ENCODE measurements at places on chromosomes 12 and 14. TPM values are rescaled to one million over a fixed set of nuclear protein-coding genes. Genes with fewer than 3 reads are reported as not detected.

PLEKHD1 gene
- 0.08 TPM for total RNA-seq

REP15 gene
- 1.3 TPM for total RNA-seq

GRCh38 chr12:44334347-44334746 lies 498.5 kb downstream of the TMEM117 start:
- no peak overlapping the region for H3K4me3 ChIP-seq
- no peaks in the 10 kb centered on the region for H3K4me1 ChIP-seq
- H3K27me3 ChIP-seq, result no peaks in the 10 kb centered on the region
- no peak overlapping the region for H3K27ac ChIP-seq
- DNase-seq, result no peak
- H3K36me3 ChIP-seq, result no peaks in the 10 kb centered on the region

GRCh38 chr12:81088221-81088620 lies 10.3 kb downstream of the ACSS3 start:
- H3K27ac ChIP-seq, result no peak overlapping the region
- no peaks in the 10 kb centered on the region for H3K27me3 ChIP-seq
- peaks cover 7% of the 10 kb centered on the region for H3K4me1 ChIP-seq
- H3K4me3 ChIP-seq, result no peak overlapping the region
- no peaks in the 10 kb centered on the region for H3K36me3 ChIP-seq

DNA sequence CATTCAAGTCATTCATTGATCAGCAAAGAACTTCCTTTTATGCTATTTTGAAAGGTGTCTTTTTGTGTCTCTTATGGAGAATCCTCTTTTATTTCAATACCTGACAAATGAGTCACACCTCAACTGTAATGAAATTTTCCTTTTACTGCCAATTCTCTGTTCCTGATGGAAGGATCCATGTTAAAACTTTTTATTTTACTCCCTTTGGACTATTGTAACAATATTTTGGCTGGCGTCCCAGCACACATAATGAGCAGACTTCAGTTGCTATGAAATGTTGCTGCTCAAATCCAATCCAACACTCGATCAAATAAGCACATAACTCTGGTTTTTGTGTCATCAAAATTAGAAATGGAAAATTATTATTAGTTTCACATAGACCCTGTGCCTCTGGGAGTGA lies 21.9 kb upstream of the SLC15A5 start:
- H3K4me1 ChIP-seq, result peaks cover 8% of the 10 kb centered on the region
- H3K36me3 ChIP-seq, result no peaks in the 10 kb centered on the region
- H3K27ac ChIP-seq, result peak overlapping the region; percentile 29
- DNase-seq, result no peak
- no peaks in the 10 kb centered on the region for H3K27me3 ChIP-seq
- no peak overlapping the region for H3K4me3 ChIP-seq

DNA sequence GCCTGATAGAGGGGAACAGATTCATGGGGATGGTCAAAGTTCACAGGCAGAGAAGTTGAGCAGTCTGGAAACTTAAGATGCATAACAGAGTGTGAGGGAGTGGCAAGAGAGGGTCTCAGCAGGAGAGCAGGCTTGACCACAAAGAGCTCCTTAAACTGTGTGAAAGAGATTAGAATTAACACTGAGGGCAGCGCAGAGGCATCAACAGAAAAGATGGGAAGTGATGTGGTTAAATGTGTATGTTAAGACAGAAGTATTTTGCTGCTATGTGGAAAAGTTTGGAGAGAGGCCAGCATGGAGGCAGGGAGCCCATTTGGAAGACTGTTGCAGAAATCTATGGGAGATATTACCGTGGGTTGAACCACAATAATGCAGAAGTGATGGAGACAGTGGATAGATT lies 122.7 kb upstream of the LMNTD1 start:
- no peak overlapping the region for H3K4me3 ChIP-seq
- H3K27me3 ChIP-seq, result peaks cover 3% of the 10 kb centered on the region
- no peaks in the 10 kb centered on the region for H3K36me3 ChIP-seq

DNA sequence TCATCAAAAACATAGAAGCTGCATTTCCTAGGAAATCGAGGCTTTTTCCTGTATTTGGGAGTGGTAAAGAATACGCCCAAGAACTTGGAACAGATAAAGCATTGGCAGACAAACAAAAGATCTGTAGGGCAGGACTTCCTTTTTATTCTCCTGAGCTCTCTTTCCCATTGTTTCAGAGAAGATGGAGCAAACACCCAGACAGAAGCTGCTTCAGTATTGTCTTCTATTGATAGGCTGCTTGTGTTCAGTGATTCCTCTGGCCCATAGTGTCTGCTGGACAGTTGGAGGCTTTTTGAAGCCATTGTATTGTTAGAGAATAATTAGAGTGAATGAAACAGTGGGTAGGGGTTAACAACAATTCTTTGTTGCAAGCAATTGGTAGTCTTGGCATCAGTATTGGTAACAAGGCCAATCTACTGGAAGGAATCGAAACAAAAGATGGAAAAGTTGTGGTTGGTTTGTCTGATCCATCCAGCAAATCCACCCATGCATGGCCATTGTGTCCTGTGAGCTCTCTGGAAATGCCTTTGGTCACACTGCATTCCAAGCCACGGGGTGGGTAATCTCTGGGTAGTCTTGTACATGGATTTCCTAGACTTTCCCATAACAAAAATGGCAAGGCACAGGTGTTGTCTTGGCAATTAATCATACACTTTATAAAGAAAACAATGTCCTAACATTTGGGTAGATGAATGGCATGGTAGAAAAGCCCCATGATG lies 424.8 kb downstream of the RAD51B start:
- no peaks in the 10 kb centered on the region for H3K36me3 ChIP-seq
- H3K27me3 ChIP-seq, result no peaks in the 10 kb centered on the region
- peaks cover 46% of the 10 kb centered on the region for H3K4me1 ChIP-seq
- no peak for DNase-seq
- H3K4me3 ChIP-seq, result no peak overlapping the region

DNA sequence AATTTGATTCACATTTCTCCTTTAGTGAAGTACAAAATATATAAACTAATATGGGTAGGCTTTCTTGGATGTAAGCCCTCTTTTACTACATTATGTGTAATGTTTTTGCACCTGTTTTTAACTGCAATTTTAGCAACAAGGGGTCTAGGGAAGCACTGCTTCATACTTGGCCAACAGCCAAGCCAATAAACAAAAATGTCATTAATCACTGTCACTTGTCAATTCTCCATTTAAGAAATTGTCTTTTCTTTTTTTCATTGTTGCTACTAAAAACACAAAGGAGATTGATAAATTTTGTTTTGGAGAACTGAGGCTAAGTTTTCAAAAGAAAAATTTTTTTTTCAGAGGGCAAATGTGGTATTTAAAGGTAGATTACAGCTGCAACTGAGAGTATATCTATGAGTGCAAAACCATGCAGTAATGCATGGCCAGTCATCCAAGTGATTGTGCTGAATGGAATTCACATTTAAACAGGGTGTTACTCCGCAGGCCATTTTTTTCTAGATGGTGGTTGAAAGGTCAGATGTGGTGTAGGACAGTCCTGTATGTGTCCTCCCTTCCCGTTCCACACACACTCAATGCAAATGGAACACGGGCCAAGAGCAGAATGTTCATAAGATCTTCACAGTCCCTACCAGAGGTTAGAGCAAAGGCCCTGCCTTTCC lies 503.0 kb upstream of the LMO3 start:
- peaks cover 4% of the 10 kb centered on the region for H3K4me1 ChIP-seq
- no peak overlapping the region for H3K4me3 ChIP-seq
- DNase-seq, result no peak
- H3K27me3 ChIP-seq, result no peaks in the 10 kb centered on the region
- no peak overlapping the region for H3K27ac ChIP-seq

DNA sequence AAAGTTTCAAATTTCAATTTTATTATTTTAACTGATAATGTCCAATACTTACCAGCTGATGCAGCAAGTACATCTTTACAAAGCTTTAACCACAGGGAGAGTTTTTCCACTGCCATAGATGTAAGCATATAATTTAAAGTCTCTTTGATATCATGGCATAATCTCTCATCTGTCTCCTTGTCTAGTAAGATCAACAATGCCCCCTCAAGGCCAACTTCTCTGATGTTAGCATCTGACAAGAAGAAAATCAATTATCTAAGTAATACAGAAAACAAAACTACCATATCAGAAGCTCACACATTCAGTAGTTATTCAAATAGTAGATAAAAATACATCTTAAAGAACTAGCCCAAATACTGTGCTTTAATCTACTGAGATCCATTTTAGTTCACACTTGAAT lies 94.2 kb downstream of the HEATR5A start:
- no peaks in the 10 kb centered on the region for H3K27me3 ChIP-seq
- H3K36me3 ChIP-seq, result peaks cover 25% of the 10 kb centered on the region
- peaks cover 4% of the 10 kb centered on the region for H3K4me1 ChIP-seq

DNA sequence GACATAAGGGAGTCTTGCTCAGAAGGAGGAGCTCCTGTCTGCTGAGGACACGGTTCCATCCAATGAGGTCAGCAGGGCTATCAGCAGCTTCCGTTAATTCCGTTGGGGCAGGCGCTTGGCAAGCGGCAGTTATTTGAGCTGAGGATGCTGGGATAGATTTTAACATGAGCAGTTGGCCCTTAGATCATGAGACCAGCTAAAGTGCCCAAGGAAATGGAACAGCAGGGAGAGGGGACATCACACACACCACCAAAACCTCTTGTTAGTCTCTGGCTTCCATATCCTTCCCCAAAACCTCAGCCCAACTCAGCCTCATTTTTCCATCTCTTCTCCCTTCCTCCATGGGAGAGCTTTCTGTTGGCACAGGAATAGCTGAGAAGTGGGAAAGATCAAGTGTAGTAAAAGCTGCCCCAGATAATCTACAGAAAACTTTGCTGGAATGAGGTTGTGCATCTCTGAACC lies 138.7 kb upstream of the PZP start:
- no peaks in the 10 kb centered on the region for H3K36me3 ChIP-seq
- no peak for DNase-seq
- no peak overlapping the region for H3K27ac ChIP-seq
- no peaks in the 10 kb centered on the region for H3K27me3 ChIP-seq
- H3K4me3 ChIP-seq, result no peak overlapping the region
- peaks cover 13% of the 10 kb centered on the region for H3K4me1 ChIP-seq

DNA sequence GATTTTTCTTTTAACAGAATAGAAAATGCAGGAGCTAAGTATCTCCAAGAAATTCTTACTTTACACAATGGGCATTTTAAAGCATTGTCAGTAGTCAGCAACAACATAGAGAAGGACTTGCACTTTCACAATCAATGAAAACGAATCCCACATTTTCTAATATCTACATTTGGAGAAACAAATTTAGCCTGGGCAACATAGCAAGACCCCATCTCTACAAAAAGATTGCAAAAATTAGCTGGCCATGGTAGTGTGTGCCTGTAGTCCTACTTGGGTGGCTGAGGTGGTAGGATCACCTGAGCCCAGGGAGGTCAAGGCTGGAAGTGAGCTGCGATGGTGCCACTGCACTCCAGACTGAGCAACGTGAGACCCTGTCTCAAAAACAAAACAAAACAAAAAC lies 30.6 kb upstream of the C2CD5 start:
- no peak overlapping the region for H3K27ac ChIP-seq
- H3K4me1 ChIP-seq, result no peaks in the 10 kb centered on the region
- no peak for DNase-seq
- H3K36me3 ChIP-seq, result no peaks in the 10 kb centered on the region

DNA sequence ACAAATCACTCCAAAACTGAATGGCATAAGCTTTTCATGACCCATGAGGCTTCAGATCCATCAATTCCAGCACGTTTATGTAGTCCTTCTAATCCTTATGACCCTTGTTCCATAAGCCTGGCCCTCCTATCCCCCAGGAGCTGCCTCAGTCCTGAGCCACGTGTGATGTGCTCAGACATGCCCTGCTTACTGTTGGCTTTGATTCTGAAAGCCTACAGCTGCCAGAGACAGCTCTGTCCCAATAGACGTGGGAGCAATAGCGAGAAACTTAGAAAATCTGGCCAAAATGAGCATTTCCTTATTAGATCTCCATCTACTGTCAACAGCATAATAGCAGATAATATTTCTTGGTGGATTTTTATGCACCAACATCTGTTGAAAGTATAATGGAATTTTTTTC lies 33.2 kb downstream of the DUSP6 start:
- H3K4me1 ChIP-seq, result no peaks in the 10 kb centered on the region
- no peaks in the 10 kb centered on the region for H3K27me3 ChIP-seq
- H3K4me3 ChIP-seq, result no peak overlapping the region
- H3K36me3 ChIP-seq, result no peaks in the 10 kb centered on the region
- no peak overlapping the region for H3K27ac ChIP-seq
- no peak for DNase-seq

DNA sequence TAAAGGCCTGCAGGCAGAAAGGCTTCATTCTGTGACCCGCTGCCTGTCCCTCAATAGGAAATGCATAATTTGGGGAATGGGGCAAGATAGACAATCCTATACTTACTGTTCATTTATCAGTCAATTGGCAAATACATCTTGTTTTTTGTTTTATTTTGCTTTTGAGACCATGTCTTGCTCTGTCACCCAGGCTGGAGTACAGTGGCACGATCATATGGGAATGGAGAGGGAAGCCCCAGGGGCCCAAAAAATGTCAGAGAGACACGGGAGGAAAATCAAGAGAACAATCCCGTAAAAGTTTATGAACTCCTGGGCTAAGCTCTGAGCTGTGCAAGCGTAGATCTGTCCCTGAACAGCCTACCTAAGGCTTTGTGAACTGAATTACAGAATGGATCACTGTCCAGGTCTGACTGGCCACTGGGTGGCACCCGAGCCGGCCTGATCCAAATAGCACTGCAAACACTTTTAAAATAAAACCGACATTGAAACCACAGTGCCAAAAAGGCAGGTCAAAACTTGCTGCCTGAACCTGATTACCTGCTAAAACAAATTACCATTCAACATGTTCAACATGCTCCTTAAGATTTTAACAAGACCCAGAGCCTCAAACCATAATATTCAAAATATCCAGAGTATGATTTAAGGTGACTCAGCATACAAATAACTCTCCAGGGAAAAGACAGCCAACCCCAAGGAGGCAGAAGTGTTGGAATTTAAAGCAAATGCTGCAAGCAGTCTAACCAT lies 11.8 kb downstream of the COPS7A start:
- peaks cover 18% of the 10 kb centered on the region for H3K4me1 ChIP-seq
- no peak for DNase-seq
- H3K27me3 ChIP-seq, result no peaks in the 10 kb centered on the region
- H3K4me3 ChIP-seq, result no peak overlapping the region

GRCh38 chr14:64159588-64159987 lies 134.6 kb downstream of the ESR2 start:
- H3K36me3 ChIP-seq, result peaks cover 2% of the 10 kb centered on the region
- no peaks in the 10 kb centered on the region for H3K4me1 ChIP-seq
- H3K27me3 ChIP-seq, result no peaks in the 10 kb centered on the region
- no peak overlapping the region for H3K27ac ChIP-seq
- H3K4me3 ChIP-seq, result no peak overlapping the region

- H3K27me3 ChIP-seq, result peaks cover 2% of the 10 kb centered on the region
- no peak for DNase-seq
- no peak overlapping the region for H3K27ac ChIP-seq
- no peaks in the 10 kb centered on the region for H3K36me3 ChIP-seq
- peaks cover 19% of the 10 kb centered on the region for H3K4me1 ChIP-seq
- H3K4me3 ChIP-seq, result no peak overlapping the region
These were observed 620 bp downstream of the C1S start for GRCh38 chr12:7061138-7061537.

- H3K27me3 ChIP-seq, result no peaks in the 10 kb centered on the region
- no peak for DNase-seq
- peaks cover 6% of the 10 kb centered on the region for H3K36me3 ChIP-seq
- H3K27ac ChIP-seq, result peak overlapping the region; percentile 92
- H3K4me3 ChIP-seq, result peak overlapping the region; percentile 13
These were observed 70.2 kb downstream of the ETV6 start for GRCh38 chr12:11719678-11720099.

GRCh38 chr12:63843254-63843720 lies 1.2 kb upstream of the SRGAP1 start:
- peaks cover 26% of the 10 kb centered on the region for H3K4me1 ChIP-seq
- H3K27ac ChIP-seq, result peak overlapping the region; percentile 3
- no peak for DNase-seq
- peak overlapping the region; percentile 75 for H3K4me3 ChIP-seq
- H3K27me3 ChIP-seq, result peaks cover 2% of the 10 kb centered on the region

- no peaks in the 10 kb centered on the region for H3K36me3 ChIP-seq
- H3K4me1 ChIP-seq, result peaks cover 5% of the 10 kb centered on the region
- no peaks in the 10 kb centered on the region for H3K27me3 ChIP-seq
- no peak overlapping the region for H3K4me3 ChIP-seq
These were observed 15.8 kb downstream of the FAM222A start for GRCh38 chr12:109729371-109729781.

Measured in chondrocyte (in vitro differentiated cells).